ENCODE measurements at places on chromosomes 3 and 15. TPM values are rescaled to one million over a fixed set of nuclear protein-coding genes. Genes with fewer than 3 reads are reported as not detected.
A peak's percentile ranks its signal among the peaks of the same experiment; 100 is the strongest.

The SERF2 gene
- total RNA-seq = 624 TPM

GRCh38 chr15:98674336-98674735, 26.0 kb downstream of the IGF1R start:
- no peak for DNase-seq
- peaks cover 21% of the 10 kb centered on the region for H3K4me1 ChIP-seq
- H3K36me3 ChIP-seq = no peaks in the 10 kb centered on the region
- no peaks in the 10 kb centered on the region for H3K27me3 ChIP-seq
- no peak overlapping the region for H3K4me3 ChIP-seq

GRCh38 chr3:43288366-43288765, 2.0 kb downstream of the SNRK start:
- H3K36me3 ChIP-seq = no peaks in the 10 kb centered on the region
- peak overlapping the region; percentile 94 for H3K4me3 ChIP-seq
- H3K27ac ChIP-seq = peak overlapping the region; percentile 82
- DNase-seq = no peak
- no peaks in the 10 kb centered on the region for H3K27me3 ChIP-seq
- H3K4me1 ChIP-seq = peaks cover 53% of the 10 kb centered on the region

DNA sequence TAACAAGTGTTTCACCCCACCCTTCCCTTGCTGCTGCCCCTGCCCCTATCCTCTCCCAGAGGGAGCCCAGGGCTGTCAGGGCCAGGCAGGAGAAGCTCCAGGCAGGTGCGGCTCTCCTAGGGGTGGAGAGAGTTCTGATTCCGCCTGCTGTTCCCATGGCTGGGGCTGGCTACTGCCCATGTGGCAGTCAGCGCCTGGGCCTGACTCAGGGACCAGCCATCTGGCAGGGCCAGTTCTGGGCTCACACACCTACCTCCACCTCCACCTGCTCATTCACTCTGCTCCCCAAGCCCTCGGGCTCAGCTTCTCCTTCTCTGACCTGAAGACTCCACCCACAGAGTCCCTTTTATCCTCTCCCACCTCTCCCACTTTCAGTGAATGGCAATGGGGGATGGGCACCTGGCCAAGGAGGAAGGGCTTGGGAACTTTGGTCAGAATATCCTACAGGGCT, 23.4 kb downstream of the AMOTL2 start:
- no peaks in the 10 kb centered on the region for H3K27me3 ChIP-seq
- H3K36me3 ChIP-seq = no peaks in the 10 kb centered on the region
- no peaks in the 10 kb centered on the region for H3K4me1 ChIP-seq
- no peak overlapping the region for H3K4me3 ChIP-seq
- DNase-seq = no peak

GRCh38 chr3:81931265-81932251, 170.1 kb upstream of the GBE1 start:
- H3K36me3 ChIP-seq = no peaks in the 10 kb centered on the region
- no peaks in the 10 kb centered on the region for H3K27me3 ChIP-seq
- no peaks in the 10 kb centered on the region for H3K4me1 ChIP-seq
